Thoracic aorta (tissue), 2 donors: ENCODE measurements at places on chromosomes 5 and 9. TPM values are rescaled to one million over a fixed set of nuclear protein-coding genes. Genes with fewer than 3 reads are reported as not detected.

GRCh38 chr9:93237540-93237939 is 53.6 kb downstream of the WNK2 start:
- no peak for DNase-seq

DNA sequence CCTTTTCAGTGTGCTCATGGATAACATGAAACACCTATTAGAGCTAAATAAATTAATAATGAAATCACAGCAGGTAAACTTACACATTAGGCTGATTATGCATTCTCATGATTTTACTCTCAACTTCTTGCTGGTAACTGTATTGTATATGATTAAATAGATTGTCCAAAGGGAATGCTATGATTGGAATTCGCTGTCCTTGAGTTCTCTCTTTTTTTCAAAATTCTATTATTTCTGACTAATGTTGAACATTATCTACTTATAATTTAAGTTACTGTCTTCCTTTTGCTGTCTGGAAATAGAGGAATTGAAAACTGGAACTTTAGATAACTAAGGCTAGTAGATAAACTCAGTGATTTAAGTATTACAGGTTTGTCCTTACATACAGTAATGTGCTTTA is 13.1 kb downstream of the CENPH start:
- no peak for DNase-seq

- peak; percentile 89 for DNase-seq
Observed at GRCh38 chr9:70413799-70414775, at the start of gene KLF9. Gene KLF9, minus strand, starts transcription at chr9:70414657. Its CDS starts 1,294 bp downstream, at chr9:70413363.

The PLAC8L1 gene
- not detected for total RNA-seq

DNA sequence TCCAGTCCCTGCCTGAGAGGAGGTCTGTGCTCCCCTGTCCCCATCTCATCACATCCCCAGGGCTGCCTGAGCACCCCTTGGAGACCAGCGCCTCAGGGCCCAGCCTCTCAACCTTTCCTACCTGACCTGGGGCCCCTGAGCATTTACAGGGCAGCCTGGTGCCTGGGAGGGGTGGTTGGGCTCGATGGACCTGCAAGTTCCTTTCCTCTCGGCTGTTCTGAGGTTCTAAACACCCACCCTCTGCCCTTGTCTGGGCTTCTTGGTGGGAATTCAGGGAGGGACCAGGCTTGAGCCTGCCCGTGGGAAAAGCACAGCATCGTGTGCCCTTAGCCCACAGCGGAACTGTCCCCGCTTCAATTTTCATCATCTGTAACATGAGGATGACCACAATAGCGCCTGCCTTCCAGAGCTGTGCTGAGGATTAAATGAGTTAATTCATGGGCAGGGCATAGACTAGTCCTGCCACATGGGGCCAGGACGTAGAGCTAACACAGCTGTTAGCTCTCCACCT is 91.0 kb upstream of the SH3PXD2B start:
- DNase-seq: no peak

DNA sequence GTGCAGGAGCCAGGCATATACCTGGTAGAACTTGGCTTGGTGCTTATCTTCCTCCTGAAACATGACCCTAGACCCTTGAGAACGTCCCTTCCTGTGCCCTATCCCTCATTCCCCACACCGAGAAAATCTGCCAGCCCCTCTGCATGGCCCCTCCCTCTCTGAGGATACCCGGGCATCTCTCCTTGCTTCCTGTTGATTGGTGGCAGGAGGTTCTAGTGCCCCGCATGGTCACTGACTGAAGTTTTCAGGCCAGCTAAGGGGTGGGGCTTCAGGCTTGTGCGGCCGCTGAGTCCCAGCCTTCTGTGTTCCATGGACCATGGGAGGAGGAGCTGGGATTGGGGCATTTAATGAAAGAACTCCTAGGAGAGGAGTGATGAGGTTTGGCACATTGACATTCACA is 22.8 kb downstream of the IGIP start:
- no peak for DNase-seq

- DNase-seq: no peak
Observed at GRCh38 chr9:124880501-124880900, 18.6 kb downstream of the ARPC5L start.
